ENCODE measurements at places on chromosomes 16 and 17.

GRCh38 chr16:79628501-79628975 is 28.0 kb upstream of the MAF start:
- peak; percentile 25 for DNase-seq

GRCh38 chr16:13289515-13289914 is 388.1 kb downstream of the SHISA9 start:
- DNase-seq: no peak

- no peak for DNase-seq
Observed at GRCh38 chr16:72711823-72712222, 336.1 kb downstream of the ZFHX3 start.

DNA sequence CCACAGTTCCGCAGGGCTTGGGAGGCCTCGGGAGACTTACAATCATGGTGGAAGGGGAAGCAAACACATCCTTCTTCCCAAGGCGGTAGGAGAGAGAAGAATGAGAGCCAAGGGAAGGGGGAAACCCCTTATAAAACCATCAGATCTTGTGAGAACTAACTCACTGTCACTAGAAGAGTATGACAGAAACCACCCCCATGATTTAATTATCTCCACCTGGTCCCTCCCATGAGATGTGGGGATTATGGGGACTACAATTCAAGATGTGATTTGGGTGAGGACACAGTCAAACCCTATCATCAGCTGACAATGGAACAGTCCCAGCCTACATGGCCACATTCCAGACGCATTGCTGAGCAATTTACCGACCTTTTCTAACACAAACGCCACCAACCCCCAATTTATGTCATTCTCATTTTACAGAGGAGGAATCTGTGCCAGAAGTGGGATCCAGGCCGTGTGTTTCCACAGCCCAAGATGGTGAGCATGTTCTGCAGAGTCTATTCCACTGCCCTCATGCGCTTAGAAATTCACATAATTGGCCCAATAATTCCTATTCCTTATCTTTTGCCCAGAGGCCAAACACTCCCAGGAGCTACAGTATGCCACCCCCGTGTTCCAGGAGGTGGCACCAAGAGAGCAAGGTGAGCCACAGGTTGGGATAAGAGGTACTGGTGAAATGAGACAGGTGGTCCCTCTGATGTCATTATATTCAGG is 17.3 kb downstream of the MILR1 start:
- DNase-seq: no peak

DNA sequence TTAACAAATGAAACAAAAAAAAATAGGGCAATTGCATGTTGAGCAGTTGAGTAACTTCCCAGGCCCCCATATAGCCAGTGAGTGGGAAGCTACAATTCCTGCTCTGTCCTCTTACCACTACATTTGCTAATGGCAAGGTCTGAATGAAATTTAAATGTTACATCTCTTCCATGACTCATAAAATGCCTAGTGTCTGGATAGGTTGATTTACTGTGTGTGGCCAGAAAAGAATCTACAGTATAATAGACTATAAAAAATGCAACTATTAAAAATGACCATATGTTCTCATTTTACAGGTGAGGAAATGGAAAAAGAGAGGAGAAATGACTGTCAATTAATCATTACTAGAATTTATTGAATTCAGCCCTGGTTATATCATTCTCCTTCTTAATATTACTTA is 1199.3 kb downstream of the CDH11 start:
- peak; percentile 3 for DNase-seq

DNA sequence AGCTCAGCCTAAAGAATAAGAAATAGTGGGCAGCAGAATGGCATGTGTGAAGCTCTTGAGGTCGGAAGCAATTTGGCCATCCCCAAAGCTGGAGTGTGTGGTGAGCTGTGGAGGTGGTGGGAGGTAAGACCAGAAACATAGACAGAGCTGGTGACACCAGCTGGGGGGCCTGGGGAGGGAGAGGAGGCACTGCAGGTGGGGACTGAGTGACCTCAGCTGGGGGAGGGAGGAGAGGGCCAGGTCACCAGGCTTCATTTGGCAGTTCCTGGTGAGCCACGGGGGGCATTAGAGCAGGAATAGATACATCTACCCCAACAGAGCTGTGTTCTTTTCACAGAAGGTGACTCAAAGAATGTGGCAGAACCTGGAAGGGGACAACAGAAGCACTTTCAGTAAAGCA is 31.9 kb downstream of the WFDC1 start:
- DNase-seq: no peak

DNA sequence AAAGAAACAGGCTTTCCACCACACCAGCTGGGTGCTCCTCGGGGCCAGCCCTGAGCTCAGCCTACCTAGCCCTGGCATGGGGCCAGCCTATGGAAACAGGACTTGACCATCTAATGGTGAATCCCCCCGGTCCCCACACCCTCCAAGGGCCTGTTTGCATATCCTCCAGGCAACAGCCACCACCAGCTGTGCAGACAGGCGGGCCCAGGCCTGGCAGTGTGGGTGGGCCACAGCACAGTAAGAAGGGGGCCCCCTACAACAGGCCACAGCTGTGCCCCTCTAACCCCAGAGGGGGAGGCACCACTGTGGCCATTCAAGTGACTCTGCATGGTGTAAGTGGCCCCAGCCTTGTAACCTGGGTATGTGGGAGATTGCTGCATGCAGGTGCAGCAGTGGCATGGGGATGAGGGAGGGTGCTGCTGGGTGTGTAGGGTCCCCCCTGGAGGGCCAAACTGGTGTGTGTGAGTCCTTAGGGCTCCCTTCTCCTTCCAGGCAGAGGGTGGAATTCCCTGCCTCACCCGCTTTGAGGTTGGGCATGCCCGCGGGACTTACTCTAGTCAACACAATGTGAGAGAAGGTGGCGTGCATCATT is 148.2 kb downstream of the C16orf78 start:
- no peak for DNase-seq

DNA sequence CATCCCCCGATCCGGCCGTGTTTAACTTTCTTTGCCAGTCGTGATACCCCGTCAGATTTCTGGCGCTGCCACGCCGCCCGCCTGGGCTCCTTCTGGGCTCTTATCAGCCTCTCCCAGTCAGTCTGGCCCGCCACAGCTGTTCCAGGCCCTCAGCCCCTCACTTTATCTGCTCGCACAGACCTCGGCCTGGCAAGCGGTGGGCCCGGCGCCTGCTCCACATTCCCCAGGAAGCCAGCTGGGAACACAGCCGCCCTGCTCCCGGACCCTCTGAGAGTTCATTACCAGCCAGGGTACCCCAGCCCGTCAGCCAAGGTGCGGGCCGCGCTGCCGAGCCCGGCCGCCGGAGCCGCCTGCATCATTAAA is 157.5 kb downstream of the ZNF423 start:
- DNase-seq: no peak

DNA sequence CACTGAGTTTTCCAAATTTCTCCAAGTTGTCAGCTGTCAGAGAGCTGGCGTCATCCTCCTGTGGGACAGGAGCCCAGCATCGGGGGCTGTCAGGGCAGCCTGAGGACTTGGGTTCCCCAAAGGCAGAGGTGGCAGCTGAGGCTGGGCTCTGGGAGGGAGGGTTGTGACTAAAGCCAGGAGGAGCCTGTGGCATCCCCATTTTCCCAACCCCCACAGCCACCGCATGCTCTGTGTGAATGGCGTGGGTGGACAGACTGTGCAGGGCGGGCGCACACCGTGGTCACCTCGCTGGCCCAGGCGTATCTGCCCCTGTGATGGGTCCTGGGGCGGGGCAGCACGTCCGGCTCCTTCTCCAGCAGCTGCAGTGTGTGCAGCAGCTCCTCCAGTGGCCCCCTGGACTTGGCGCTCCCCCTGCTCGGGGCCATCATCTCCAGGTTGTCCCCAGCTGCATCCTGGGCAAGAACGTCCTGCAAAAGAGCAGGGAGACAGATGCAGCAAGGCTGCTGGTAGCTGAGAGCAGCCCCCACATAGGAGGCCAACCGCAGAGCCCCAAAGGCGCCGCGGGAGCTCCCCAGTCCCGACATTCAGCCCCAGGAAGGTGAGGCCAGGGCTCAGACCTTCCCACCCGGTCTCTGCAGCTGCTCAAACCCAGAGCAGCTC is 24.8 kb downstream of the CEP131 start:
- DNase-seq: no peak

- DNase-seq: no peak
Observed at GRCh38 chr17:74499992-74500391, 31.3 kb downstream of the CD300LB start.

GRCh38 chr17:76812263-76812662 is 55.9 kb upstream of the MGAT5B start:
- DNase-seq: no peak

DNA sequence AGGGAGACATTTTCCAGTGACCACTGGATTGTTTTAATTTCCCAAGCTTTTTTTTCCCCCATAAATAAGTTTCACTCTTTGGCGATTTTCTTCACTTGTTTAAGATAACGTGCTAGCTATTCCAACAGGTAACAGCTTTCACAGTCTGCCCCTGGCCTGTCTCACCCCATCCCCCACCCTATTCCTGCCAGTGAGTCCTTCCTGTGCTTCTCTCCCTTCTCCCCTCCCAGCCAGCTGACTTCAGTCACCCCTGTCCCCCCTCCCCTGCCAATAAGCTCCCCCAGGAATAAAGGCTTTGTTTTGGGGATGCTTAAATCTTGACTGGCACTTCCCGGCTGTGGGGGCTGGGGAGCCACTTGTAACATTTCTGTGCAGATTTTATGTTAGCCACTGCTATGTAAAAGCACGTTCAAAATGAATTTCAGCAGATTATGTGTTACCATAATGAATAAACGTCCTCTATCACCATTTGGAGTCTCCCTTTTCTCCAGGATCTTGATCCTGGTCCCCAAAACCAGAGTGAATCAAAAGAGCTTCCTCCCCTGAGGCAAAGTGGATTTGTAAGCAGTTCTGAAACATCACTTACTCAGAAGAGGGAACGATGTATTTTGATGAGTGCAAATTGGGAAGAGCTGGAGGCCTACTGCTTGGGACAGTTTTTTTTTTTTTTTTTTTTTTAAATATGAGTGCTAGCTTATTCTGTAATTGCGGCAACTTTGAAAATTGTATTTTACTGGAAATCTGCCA is 58.2 kb downstream of the IGF2BP1 start:
- DNase-seq: no peak

GRCh38 chr16:31271621-31272190 is 11.9 kb downstream of the ITGAM start:
- DNase-seq: no peak

GRCh38 chr17:9937241-9937761 is 32.2 kb upstream of the RCVRN start:
- no peak for DNase-seq

- DNase-seq: no peak
Observed at GRCh38 chr17:72405662-72406230, 284.9 kb downstream of the SOX9 start.

- DNase-seq: no peak
Observed at GRCh38 chr16:55033225-55034156, 102.8 kb downstream of the IRX5 start.

DNA sequence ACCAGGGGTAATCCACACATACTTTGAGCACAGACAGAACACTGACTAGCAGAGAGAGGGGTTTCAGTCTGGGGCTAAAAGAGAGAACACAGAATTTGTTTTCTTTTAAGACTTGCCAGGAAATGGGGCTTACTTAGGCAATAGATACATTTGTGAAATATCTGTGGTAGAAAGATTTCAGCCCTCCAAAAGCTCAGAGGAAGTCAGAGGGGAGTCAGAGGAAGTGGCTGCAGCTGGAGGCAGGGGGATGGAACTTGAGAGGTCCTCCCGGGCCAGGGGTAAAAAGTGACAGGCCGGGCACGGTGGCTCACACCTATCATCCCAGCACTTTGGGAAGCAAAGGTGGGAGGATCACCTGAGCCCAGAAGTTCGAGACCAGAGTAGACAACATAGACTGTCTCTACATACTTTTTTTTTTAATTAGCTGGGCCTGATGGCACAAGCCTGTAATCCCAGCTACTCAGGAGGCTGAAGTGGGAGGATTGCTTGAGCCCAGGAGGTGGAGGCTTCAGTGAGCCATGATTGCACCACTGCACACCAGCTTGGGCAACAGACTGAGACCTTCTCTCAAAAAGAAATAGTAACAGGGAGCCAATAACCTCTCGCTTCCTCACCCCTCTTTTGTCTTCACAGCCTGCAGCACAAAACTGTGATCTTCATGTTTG is 49.9 kb downstream of the NLRC5 start:
- peak; percentile 66 for DNase-seq

DNA sequence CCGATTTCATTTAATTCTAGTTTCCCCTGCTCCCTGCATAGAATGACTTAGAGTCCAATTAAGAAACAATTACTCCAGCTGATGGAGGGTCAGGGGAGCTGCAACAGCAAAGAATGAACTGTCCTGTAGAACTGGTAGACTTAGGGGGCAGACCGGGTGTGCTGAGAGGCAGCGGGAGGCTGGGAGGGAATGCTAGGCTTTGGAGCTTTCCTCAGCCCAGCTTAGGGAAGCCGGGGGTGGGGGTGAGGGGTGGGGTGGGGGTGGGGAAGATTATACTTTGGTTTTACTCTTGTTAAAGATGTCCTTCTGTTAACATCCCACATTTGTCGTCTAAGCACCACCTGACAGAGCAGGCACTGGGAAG is 458.6 kb upstream of the ASIC2 start:
- DNase-seq: no peak

DNA sequence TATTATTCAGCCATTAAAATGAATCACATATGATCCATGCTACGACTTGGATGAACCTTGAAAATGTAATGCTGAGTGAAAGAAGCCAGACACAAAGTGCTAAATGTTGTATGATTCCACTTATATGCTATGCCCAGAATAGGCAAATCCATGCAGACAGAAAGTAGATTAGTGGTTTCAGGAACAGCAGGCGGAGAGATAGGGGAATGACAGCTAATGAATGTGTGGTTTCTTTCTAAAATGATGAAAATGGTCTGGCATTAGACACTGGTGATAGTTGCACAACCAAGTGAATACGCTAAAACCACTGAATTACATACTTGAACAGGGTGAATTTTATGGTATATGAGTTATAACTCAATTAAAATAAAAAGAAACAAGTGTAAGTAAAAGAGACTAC is 121.8 kb upstream of the NOG start:
- no peak for DNase-seq

DNA sequence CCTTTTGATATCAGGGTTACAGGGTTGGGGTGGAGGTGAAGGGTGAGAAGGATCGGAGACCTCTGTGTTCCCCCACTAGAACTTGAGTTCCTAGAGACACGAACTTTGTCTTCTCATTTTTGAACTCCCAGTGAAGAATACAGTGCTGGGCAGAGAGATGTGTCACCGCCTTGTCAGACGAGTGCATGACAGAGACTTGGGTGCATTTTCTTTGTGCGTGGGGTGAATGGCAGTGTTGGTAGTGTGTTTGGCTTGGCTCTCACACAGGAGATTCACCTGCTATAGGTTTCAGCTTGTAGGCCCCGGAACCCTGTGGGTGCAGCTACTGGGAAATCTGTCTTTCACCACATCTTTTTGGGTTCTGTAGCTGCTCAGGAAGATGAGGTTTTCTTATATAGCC is 40.0 kb upstream of the CCR7 start:
- DNase-seq: no peak

GRCh38 chr16:13307255-13307654 is 405.9 kb downstream of the SHISA9 start:
- DNase-seq: peak; percentile 49

GRCh38 chr17:28494445-28495188 is 11.5 kb upstream of the FOXN1 start:
- peak; percentile 69 for DNase-seq

DNA sequence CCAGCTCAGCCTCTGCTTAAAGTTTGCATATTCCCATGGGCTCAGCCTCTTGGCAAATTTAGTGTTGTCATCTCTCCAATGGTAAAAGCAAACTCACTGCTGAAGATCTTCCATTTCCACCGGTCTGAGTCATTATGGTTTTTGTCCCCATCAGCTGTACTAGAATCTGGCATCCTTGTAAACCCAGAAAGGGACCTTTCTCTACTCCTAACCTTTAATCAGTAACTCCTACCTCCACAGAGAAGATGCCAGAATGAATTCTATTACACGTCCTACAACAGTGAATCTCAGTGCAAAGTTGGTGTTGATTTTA is 45.8 kb downstream of the ZNF652 start:
- DNase-seq: peak; percentile 40

- DNase-seq: no peak
Observed at GRCh38 chr16:53523971-53524548, 21.1 kb upstream of the AKTIP start.
